CD4-positive, alpha-beta T cell treated with Interleukin-4 for 4 hours (primary cell): ENCODE measurements at places on chromosomes 2 and 18.

DNA sequence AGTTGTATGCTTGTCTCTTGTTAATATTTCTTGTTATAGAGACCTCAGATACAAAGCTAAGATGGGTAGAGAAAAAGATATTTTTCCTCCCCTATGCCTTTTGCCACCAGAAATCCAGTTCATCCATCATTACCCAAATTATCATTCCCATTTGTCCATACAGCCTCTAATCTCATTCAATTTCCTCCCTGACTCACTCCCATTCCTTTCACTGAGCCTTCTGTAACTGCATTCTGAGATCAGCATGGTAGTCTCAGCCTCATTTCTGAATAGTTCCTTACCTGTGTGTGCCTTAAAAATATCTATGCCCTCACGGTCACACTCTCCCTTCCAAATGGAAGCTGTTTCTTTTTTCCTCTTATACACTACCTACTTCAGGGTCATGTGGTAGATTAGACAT, 15.7 kb upstream of the PIK3C3 start:
- no peak for DNase-seq

GRCh38 chr18:47915229-47915628, 15.2 kb downstream of the SMAD2 start:
- DNase-seq, result no peak

DNA sequence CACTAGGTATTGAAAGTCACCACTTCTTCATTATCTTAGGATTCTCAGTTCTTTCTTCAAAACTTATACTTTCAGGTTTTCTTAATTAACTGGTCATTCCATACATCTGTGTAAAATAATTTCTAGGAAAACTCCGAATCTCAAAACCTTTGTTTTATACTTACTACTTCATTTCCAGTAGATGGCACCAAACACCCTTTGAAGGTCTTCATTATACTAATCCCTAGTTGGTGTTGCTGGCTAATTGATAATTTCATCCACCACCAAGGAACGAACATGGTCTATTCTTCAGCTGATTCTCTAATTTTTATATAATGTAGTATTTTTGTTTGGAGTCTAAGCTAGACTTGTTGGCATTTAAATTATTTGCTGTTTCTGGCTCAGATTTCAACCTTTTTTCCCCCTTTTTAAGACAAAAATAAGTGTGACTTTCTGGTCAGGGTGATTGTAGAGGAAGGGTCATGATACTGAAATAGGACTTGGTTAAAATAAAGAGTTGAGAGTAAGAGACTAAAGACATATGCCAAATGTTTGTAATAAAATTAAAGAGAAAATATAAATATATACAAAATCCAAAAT, 2.8 kb upstream of the MXD1 start:
- peak; percentile 74 for DNase-seq

DNA sequence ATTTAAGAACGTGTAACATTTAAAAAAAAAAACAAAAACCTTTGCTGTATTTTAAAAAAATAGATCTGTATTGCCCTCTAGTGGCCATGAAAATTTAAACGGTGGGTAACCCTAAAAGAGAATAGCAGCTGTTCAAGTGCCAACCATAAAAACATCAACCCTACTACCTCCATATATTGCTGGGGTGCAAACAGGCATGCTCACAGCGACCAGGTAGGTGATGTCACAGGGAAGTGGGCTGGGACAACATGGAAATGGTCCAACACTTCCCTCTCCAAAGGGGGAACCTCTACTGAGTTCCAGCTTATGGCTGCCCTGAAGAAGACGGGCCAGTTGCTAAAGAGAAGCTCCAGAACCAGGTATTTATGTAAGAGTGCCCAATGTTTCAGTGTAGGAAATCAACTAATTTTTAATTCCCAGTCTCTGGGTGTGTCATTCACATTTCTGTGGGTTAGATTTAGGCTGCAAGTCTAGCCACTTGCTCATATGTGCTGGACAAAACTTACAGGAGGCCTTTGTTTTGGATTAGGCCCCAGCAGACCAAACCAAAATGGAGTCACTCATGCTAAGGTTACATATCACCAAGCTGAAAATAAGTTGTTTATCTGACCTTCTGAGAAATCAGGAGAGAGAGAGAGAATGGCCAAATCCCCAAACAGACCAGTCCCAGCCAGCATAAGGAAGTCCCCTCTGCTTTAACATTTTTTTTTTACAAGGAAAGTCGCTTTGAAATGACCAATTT, 54.5 kb downstream of the SKA1 start:
- peak; percentile 19 for DNase-seq

- no peak for DNase-seq
Measured at GRCh38 chr18:48003426-48004349, 73.2 kb upstream of the SMAD2 start.

- no peak for DNase-seq
Measured at GRCh38 chr2:241768251-241768711, 8.3 kb upstream of the GAL3ST2 start.

DNA sequence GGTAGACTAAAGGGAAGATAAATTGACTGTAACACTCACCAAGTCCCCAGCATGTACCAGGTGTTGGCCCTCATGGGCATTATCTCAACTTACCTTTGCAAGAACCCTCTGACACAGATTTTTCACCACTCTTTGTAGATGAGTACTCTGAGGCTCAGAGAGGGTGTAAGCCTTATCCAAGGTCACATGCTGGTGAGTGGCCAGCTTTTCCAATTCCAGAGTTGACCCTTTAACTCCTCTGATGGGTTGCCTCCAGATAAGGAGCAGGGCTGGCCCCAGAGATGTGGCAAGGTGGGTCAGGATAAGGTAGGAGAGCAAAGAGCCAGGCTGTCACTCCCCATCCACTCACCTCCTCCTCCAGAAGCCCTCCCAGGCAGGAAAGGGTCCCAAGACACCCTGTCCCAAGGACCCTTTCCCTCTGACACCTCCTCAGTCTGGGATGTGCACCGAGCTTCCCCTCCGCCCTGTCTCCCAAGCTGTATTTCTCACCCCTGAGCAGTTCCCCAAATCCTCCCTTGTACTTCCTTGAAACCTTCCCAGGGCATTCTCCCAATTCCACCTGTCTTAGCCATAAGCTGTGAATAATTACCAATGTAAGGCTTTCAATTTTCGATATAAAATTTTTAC, 165.9 kb downstream of the ZFP36L2 start:
- no peak for DNase-seq

- DNase-seq, result no peak
Measured at GRCh38 chr2:239390546-239391285, 10.1 kb downstream of the HDAC4 start.

GRCh38 chr2:42464631-42465030, 29.2 kb downstream of the KCNG3 start:
- no peak for DNase-seq

GRCh38 chr2:235483313-235483712, 10.5 kb upstream of the AGAP1 start:
- DNase-seq, result no peak

DNA sequence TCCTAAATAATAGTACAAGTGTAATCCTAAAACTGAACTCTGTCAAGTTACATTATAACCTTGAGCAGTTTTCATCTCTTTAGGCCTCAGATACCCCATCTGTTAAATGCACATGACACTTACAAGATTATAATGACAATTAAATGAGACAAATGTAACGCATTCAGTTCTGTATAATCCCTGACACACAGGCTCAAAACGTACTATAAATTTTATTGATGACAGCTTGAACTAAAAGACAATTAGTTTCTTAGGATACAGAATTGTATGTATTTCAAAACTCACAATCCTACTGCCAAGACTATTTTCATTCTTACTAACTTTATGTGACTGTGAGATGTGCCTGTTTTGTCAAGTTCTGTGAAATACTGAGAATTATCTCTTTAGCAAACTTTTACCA, 56.2 kb downstream of the GFPT1 start:
- DNase-seq, result no peak

DNA sequence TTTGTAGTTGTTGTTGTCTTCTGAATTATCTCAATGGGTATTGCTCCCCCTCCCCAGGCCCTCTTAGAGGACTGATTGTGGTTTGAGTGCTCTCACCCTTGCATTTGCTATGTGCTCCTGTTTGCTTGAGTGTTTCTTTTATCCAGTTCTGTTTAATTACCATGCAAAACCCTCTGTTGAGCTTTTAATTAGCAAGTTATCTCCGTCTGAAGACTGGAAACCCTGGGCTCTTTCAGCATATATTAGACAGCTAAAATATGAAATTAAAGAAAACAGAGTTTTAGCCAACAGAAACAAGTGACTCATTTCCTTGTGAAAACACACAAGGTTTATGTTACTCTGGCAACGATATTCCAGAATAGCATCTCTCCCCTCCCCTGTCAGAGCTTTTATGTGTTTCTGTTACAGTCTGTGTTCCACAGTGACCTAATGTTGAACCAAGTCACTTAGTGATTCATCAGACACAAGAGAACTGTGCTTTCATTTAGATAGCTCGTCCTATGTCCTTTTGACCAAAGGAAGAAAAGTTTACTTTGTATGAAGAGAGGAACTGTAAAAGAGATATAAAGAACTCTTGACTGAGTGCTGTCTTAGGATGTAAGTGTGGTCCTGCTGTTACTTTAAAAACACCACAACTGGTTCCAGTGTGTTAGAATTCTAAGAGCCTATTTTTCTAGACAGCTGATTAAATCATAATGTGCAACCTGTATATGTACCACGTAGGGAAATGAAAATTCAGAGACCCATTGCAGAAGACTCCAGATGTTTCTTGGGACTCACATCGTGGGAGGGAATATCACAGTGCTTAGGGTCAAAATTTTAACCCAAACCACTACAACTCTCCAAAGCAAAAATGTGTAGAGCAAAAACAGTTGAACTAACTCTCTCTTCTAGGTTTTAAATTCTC, 172.8 kb upstream of the RBMS1 start:
- peak; percentile 67 for DNase-seq

GRCh38 chr2:28956890-28957289, 24.2 kb upstream of the TOGARAM2 start:
- DNase-seq, result no peak

- no peak for DNase-seq
Measured at GRCh38 chr2:168075446-168075845, 171.9 kb downstream of the STK39 start.
